ENCODE measurements at places on chromosomes 7 and 10.

- DNase-seq: no peak
These were observed 143.4 kb downstream of the DOCK1 start for GRCh38 chr10:127048630-127049029.

DNA sequence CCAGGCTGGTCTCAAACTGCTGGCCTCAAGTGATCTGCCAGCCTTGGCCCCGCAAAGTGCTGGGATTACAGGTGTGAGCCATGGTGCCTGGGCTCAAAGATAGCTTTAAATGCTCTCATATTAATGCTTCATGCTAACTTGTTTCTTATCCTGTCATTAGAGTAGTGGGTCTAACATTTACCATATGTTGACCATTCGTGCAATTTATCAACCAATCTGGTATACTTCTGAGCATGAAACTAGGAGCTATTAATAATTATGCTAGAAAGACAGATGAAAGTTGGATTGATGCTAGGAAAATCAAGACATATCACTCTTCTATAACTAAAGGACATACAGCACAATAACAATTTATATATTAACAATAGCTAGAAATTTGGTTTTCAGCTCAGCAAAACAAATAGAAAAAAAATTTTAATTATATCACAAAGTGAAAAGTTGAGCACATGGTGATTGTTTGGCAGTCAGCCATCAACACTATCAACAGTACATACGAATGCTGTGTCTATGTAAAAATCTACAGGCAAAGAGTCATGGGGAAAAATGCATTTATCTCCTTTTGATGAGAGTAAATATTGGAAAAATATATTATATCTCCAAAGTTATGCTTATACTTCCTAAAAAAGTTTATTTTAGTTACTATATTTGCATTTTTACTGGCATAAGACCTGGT is 112.1 kb upstream of the ABCB5 start:
- DNase-seq: no peak

DNA sequence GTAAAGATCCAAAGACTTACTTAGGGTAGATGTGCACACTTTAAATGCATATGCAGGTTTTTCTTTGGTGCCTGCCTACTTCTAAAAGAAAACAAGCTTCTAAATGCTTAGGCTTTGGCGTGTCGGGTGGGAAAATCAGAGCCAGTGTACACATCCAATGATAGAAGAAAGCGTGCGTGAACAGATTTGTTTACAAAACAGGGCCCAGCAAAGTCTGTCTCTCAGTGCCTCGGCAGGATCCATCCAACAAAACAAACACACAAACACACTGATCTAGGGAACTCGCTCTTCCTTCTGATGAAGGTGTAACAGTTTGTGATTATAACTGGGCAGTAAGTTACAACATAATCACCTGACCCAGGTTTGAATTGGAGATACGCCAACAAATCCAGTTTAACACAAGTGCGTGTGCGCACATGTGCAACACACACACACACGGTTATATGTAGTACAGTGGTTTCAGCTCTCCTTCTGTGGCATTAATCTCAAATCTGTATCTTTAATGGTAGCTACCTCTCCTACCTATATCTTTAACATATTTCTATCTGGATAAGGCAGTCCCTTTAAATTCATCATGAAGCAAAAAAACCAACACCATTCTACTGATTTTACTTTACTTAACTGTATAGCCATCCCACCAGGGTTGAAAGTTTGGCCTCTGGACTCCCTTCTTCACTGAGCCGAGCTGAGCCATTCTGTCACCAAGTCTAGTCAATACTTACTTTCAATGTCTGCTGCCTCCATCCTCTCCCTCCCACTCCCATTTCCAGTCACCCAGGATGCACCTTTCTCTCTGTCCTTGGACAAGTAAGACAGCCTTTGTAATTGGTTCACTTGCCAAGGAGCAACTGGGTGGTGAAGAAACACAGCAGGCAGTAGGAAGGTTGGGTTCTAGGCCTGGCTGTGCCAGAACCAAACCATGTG is 184.4 kb upstream of the KLF14 start:
- DNase-seq: no peak

DNA sequence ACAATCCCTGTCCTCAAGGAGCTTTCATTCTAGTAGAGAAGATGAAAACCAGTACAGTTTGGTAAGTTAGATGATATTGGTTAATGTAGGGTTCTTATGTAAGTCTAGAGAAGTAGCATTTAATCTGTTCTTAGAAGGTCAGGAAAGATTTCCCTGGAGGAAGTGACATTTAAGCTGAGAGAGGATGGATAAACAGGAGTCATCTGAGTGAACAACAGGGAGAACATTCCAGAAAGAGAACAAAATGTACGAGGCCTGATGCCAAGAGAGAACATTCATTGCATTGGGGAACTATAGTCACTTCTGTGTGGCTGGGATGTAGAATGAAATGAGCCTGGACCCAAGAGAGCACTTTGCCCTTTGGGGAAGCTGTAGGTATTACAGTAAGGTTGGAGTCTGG is 88.0 kb downstream of the CFTR start:
- no peak for DNase-seq

GRCh38 chr10:70892631-70893030 is 4.3 kb upstream of the PCBD1 start:
- no peak for DNase-seq

- DNase-seq: no peak
These were observed 155.5 kb downstream of the KCNMA1 start for GRCh38 chr10:77482072-77482471.

- DNase-seq: no peak
These were observed 519 bp downstream of the PITRM1 start for GRCh38 chr10:3172081-3172445.

DNA sequence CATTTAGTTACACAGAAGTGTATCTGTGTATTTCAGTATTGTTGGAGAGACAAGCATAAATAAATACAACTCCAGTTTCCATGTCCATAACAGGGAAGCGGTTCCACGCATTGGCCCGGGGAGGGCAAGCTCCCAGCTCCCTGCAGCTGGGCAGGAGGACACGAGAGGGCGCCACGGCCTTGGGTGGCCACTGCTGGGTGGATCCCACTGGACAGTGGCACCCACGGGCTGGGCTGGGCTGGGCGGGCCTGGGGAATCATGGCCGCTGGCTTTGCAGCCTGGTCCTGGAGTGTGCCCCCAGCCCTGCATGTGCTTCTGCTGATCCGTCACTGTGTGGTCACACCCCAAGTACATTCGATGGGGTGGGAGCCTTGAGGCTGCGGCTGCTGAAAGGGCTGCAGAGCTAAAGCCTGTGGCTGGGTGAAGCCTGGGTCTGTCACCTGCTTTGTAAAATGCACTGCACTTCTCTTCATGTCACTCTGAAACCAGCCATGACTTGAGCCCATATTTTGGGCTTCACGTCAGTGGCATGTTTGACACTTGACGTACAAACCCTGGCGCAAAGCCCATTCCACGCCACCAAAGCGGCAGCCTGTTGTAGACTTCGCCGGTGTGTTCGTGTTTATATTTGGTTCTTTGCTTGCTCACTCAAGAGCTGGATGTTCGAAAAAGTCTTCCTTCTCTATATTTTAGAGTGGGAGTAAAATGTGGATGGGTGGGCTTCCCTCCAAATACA is 27.5 kb downstream of the LRRC27 start:
- DNase-seq: no peak

DNA sequence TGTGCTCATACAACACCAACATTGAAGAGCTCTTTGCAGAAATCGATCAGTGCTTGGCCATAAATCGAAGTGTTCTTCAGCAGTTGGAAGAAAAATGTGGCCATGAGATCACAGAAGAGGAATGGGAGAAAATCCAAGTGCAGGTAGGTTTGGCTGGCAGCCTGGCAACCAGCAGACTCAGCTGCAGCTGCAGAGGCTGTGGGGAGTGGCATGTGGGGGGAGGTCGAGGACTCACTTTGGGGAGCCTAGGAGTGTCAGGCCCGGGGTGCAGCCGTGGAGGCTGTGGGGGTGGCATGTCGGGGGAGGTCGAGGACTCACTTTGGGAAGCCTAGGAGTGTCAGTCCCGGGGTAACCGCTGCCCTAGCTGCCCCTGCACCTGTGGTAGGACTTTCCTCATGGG is 35.1 kb downstream of the RNF32 start:
- DNase-seq: no peak

- no peak for DNase-seq
These were observed 9.3 kb upstream of the SPOCK2 start for GRCh38 chr10:72097448-72098300.

GRCh38 chr7:131904760-131905327 is 348.4 kb upstream of the PODXL start:
- no peak for DNase-seq

GRCh38 chr7:35185908-35186731 is 67.8 kb downstream of the TBX20 start:
- no peak for DNase-seq

- DNase-seq: no peak
These were observed 123.9 kb downstream of the COL26A1 start for GRCh38 chr7:101486433-101487104.

- DNase-seq: no peak
These were observed 34.8 kb downstream of the LRRC4 start for GRCh38 chr7:127996253-127997071.

DNA sequence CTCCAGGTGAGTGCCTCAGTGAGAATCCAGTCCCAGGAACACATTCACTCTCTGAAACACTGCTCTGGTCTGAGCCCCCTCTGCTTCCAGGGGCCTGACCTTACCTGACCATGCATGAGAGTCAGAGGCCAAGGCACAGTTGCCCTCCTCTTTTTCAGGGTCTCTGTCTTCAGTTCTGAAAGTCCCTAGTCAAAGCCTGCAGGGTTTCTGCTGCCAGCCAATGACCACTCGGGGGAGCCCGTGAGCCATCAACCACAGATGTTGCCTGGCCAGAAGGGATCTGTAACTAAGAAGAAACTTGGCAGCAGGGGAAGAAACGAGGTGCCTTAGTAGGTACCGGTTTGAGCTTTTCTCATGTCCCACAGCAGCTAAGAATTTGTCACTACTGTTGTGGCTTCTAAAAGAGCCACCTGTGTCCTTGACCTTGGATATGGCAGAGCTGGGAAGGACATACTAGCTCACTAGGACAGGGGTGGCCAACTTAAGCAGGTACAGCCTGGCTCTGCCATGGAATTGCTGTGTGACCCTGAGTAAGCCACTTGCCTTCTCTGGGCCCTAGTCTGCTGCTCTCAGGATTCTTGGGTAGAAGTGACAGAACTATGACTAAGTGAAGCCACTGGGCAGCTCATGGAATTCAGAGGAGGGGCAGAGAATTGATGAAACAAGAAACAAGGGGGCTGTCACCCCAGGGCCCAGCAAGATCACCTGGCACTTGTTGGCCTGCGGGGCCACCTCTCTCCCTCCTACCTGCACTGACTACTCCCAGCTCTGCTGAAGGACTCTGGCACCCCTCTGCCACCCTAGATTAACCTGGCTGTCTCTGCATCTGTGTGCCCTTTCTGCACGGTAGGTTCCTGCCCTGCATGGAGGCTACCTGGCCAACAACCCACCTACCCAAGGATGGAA is 83.8 kb upstream of the GPR26 start:
- DNase-seq: no peak

DNA sequence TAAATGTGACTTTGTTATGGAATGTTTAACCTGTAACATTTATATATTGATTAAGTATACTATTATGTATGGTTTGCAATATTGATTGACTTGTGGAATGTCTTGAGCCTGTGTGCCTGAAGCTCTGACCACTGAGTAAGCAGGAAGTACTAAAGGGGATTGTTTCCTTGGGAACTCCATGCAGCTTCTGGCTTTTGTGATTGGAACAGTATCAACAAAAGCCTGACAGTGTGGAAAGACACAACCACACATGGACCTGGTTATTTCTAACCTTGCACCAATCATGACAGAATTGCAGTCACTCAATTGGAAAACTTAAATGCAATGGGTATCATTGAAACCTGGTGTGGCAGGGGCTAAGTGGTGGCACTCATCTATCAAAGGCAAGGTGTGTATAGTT is 45.5 kb upstream of the PIK3CG start:
- no peak for DNase-seq

DNA sequence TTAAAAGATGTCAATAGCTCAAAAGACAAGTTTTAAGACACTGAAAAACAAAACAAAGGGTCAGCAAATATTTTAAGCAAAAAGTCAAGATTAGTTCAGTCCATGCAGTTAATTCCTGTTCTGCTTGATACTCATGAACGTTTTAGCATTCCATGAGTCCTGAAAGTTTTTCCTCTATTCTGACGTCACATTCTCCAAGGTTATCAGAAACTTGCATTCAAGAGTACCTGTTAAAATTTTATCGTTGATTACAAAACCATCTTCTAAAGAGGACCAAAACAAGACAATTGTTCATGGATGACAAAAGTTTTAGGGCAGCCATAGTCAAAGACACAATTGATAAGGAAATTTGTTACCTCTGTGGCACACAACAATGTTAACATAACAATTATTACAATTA is 52.5 kb upstream of the VOPP1 start:
- DNase-seq: no peak

DNA sequence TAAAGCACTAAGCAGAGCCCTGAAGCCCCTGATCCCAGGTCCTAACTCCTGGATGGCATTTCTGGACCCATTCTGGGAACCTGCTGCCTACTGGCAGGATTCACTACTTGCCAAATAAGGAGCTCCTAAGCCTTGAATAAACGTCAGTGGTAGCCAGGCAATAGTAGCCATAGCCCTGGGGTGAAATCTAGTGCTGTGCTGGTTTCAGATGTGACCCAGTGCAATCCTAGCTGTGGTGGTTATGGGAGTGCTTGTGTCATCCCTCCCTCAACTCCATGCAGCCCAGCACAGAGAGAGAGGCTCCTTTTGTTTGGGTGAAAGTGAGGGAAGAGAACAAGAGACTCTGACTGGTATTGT is 43.7 kb downstream of the PCLO start:
- no peak for DNase-seq

DNA sequence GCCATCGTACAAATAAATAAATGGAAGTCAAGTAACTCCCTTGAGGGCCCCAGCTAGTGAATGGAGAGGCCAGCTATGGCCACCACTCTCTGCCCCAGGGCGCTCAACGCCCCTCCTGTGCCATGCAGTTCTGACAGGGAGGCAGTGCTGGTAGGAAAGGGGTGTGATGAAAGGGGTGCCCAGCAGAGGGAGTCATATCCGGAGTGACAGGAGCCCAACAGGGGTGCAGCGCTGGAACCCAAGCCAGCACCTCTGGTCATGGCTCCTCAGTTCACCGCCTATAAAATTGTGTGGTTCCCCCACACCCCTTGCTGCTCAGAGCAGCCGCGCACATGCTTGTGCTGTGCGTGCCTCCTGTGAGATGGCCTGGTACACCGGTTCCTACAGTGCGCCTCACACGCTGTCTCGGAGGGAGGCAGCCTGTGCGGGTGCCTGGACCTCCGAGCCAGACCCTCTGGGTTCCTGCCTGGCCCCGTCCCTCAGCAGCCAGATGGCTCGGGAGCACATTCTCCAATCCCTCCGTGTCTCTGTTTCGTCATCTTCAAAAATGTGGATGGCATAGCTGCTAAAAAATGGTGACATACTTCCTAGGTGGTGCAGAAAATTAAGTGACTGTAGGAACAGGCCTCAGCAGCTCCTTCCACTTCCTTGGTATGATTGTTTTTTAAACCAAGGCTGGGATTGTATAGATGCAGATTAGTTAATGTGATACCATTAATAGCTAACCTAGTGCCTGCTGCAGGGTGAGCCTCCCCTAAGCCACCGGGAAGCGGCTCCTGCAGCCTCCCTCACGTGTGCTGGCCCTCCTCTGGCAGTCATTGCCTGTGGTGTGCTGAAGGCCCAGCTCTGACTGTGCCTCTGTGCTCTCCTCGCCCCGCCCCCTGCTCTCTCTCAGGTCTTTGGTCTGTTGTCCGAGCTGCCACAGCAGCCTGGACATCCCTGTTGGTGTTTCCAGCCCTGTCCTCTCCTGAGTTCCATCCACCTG is 125.8 kb downstream of the EGFR start:
- no peak for DNase-seq
